ENCODE measurements at places on chromosomes 1 and 21. TPM values are rescaled to one million over a fixed set of nuclear protein-coding genes. Genes with fewer than 3 reads are reported as not detected.

Gene IFI44L
- total RNA-seq = 25.7 TPM

Gene TNFRSF18
- not detected for total RNA-seq

Gene FAM3B
- not detected for total RNA-seq

DNA sequence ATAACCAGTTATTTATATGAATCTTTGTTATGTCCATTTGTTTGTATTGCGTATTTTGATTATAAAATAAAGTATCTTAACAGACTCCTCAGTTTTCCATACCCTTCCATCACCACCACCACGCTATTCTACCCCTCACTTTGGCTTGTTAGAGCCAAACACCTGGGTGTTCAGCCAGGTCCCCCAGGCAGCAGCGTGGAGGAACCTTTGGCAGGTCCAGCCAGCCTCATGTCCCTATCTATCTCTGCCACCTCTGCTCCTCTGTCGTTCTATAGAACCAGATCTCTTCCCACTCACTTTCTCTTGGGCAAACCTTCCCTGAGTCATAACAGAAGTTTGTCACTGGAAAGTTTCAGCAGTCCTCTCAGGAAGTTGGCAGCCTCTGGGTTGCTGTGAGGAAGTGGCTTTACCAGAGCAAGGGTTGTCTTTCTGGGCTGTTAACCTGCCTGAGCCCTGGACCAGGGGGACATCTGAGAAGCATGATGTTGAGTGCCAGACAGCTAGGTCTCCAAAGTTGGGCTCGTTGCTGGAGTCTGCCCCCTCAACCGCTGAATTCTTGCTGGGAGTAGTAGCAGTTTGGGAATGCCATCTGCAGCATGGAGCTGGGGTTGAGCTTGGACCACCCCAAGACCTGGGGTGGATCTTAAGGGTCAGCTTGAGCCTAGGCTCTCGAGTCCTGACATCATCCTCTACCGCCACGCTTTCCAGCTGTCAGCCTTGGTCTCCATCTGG, 996 bp upstream of the SH3BGRL3 start:
- DNase-seq = no peak

Gene S100A16
- 18.1 TPM for total RNA-seq

Gene CFHR5
- total RNA-seq = not detected

Gene FCRL4
- not detected for total RNA-seq

Gene GBP7
- not detected for total RNA-seq

GRCh38 chr1:108646648-108647269, 14.1 kb downstream of the HENMT1 start:
- no peak for DNase-seq

GRCh38 chr1:202189001-202189790, 4.4 kb upstream of the LGR6 start:
- DNase-seq = peak; percentile 35

DNA sequence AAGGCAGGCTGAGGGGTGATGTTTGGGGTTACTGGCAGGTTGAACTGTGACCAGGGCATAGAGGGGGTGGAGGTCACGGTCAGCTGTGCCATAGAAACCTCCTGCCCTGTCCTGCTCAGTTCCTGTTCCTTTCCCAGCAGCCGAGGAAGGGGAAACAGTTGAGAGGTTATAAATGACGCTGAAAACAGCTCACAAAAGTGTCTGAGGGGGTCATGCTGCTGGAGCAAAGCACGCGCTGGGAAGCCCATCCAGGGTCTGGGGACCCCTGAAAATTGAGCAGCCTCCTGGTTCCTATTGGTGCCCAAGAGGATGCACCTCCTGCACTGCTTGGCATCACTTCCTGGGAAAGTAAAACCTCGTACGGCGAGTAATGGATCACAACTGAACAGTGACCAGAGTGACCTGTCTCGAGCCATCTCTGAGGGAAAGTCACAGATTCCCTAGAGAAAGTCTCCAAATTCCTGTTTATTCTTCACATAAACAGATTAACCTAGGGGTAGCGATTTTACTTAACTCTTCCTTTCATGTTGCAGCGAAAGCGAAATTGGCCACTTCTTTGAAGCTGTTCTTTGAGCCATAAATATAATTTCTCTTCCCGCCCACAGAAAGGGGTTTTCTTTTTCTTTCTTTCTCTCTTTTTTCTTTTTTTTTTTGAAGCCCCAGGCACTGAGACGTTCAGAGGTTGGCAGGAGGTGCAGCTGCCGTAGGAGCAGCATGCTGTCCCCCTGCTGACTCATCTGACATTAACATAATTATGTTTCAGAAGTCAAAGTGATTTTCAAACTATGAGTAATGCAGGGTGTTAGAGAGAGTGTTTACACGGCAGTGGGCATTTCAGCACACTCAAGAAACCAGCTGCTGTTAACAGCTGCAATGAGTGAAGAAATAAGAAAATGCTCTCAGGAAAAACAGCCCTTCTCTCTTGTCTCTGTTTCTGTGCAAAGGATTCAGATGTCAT, 41.8 kb upstream of the ATF3 start:
- DNase-seq = peak; percentile 18

- DNase-seq = no peak
Observed at GRCh38 chr1:186925881-186926669, 97.3 kb downstream of the PLA2G4A start.

Gene ARHGAP30
- 1.00 TPM for total RNA-seq

GRCh38 chr1:67407498-67407897, 22.7 kb downstream of the SERBP1 start:
- no peak for DNase-seq

Gene TMEM200B
- total RNA-seq = 0.82 TPM

GRCh38 chr1:172148213-172148612, 272.3 kb upstream of the C1orf105 start:
- DNase-seq = no peak

Gene PRAMEF27
- not detected for total RNA-seq

Gene DISP1
- 11.2 TPM for total RNA-seq

Gene DPT
- 0.27 TPM for total RNA-seq

DNA sequence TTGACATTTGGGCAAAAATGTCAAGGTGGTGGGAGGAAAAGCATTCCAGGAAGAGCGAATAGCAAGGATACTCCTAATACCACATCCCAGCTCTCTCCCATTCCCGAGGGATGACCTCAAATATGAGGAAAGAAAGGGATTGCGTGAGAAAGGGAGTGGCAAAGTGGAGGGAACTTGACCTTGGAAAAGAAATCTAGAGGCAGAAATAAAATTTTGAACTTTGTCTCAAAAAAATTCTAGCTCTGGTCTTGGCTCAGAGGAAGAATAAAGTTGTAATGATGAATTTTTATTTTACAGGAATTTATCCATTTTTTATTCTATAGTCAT, 127.8 kb downstream of the TBX19 start:
- DNase-seq = no peak

DNA sequence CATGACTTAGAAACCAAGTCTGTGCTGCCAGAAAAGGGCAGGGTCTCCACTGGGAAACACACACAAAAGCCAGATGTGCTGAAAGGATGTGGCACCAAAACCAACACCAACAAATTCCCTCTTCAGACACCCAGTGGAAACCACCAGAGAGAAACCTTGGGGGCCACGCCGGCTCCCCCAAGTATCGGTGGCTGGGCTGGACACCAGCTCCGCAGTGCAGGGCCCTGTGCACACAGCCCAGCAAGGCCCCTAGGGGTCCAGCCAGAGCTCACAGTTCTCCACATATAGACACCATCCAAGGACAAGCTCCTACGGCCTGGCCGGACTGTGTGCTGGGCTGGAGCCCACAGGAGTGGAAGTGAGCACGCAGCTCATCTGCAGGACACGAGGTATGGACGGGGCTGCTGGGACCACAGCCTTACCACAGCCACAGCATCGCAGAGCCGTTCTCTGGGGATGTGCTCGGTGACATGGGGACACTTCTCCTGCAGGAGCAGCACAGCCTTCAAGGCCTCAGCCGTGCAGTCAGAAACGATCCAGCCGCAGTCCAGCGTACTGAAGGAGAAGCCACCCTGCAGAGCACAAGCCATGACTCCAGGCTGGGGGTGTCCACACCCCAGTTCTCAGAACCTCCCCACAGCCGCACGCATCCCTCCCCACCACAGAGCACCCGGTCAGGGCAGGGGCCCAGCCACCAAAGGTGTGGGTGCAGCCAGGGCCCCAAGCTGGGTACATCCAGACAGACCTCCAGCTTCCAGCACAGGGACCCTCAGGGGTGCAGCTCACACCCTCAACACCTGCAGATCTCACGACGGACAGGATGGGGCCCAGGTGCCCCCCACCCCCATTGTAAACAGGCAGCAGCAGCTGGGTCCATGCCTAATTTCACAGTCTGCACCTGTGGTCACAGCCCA, 21.3 kb downstream of the LSS start:
- DNase-seq = no peak

Gene PTGS2
- 3.4 TPM for total RNA-seq

DNA sequence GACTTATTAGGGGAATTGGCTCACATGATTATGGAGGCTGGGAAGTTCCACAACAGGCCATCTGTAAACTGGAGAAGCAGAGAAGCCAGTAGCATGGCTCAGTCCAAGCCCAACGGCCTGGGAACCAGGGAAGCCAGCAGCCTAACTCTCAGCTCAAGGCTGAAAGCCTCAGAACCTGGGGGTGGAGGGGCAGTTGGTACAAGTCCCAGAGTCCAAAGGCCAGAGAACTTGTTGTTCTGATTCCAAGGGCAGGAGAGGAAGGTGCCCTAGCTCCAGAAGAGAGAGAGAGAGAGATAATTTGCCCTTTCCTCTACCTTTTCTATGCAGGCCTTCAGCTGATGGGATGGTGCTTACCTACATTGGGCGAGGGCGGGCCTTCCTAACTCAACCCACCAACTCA, 55.3 kb downstream of the MAN1C1 start:
- no peak for DNase-seq

Data from cerebellum (tissue), 4 donors.